ENCODE measurements at places on chromosomes 7 and 10. TPM values are rescaled to one million over a fixed set of nuclear protein-coding genes. Genes with fewer than 3 reads are reported as not detected.

Gene AGBL3
- 7.8 TPM for total RNA-seq

Gene STEAP2
- 31.4 TPM for total RNA-seq

Gene NEUROD6
- not detected for total RNA-seq

Gene ARHGAP12
- total RNA-seq, result 92.4 TPM

Gene SLC18A3
- total RNA-seq, result 0.11 TPM

All from urinary bladder (tissue), 4 donors.